ENCODE measurements at places on chromosomes 16 and 17.

DNA sequence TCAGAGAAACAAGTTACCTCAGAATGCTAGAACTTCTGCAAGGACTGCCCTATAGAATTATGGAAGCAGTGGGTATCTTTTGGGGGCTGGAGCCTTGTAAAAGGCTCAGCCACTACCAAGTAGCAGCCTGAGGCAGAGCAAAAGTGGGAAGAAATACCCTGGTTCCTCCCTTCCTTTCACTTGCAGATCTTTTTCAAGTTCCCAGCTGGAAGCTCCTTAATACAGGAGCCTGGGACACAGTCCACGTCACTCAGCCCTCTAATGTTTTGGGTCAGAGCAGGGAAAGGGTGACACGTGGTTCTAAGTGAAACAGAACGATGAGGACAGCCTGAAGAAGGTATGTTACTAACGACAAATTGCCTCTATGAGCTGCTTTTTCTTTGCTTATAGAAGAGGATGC lies 93.1 kb downstream of the CNTNAP4 start:
- DNase-seq, result no peak

GRCh38 chr17:67526700-67527099 lies 149.6 kb downstream of the PITPNC1 start:
- no peak for DNase-seq

- no peak for DNase-seq
These were observed 56.9 kb downstream of the PIGL start for GRCh38 chr17:16273929-16274339.

- DNase-seq, result no peak
These were observed 24.0 kb upstream of the GINS2 start for GRCh38 chr16:85712801-85713200.

DNA sequence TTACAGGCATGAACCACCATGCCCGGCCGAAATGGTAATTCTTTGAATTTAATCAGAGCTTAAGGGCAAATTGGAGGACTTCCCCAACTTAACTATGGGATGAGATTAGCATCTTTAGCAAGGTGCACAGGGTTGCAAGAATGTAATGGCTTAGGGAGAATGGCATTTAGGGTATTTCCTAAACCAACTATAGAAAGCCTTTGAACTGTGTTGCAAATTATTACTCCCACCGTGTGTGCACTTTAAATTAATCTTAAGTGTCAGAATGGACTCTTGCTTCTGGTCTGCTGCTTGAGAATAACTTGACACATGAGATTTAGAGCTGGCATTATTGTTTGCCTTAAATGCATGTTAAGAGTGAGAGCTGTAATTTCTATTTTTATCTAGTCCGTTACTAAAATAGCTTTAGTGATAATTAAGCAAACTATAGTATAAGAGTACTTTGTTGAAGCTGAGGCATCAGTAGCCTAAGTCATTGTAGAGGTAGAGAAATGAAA lies 59.8 kb downstream of the TUBD1 start:
- DNase-seq, result peak; percentile 45

DNA sequence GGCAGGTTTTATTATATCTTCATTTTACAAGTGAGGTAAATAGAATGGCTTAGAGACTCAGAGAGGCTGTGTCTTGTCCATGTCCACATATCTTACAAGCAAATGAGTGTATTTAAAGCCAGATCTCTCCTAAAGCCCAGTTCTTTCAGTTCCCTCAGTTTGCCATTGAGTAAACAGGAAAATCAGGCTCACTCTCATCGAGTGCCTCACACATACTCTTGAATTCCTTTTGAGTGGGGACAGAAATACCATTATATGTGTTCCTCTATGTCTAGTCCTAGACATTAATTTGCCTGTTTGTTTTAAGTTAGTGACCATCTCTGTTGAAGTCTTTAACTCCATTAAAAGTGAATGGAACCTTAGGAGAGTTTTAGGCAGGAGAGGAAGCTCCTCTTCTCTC lies 40.1 kb downstream of the BPTF start:
- DNase-seq, result no peak

DNA sequence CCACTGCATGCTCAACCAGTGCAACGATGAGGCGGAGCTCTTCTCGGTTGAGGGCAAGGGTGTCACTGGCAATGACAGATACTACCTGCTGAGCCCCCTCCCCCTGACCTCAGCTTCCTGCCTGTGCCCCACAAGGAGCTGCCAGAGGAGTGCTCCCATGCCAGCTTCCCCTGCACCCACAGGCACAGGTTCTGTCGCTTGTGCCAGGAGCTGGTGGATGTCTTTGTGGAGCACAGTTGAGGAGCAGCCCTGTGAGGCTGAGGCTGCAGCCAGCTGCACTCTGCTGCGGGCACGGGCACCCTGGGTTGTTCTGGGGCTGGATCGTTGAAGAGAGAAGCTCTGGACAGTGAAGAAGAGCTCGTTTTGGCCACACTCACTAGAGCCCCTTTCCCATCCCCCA lies 165.3 kb upstream of the ZNF267 start:
- DNase-seq, result no peak

GRCh38 chr16:52283584-52284375 lies 263.2 kb downstream of the TOX3 start:
- DNase-seq, result no peak

GRCh38 chr17:66126231-66126630 lies 65.7 kb downstream of the CEP112 start:
- DNase-seq, result no peak

GRCh38 chr16:5776876-5777275 lies 679.3 kb upstream of the EEF2KMT start:
- DNase-seq, result no peak

- no peak for DNase-seq
These were observed 1.4 kb downstream of the WIPI1 start for GRCh38 chr17:68455901-68456338.

DNA sequence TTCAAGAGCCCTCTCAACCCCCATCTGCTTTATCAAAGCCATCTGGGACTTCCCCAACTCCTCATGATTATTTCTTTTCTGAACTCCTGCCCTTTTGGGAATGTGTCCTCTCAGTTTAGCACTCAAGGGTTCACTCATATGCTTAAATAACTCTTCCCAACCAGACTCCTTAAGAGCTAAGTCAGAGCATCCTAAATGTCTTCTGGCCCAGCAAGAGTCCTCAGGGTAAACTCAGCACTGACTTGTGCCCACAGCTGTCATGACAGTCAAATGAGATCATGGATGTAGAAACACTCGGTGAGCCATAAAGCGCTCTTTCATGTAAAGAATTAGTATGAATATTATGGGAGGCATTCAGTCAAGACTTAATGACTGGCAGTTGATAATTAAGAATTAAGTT lies 85.9 kb downstream of the TEX14 start:
- DNase-seq, result no peak

GRCh38 chr17:12342609-12343435 lies 322.1 kb downstream of the MAP2K4 start:
- DNase-seq, result no peak

GRCh38 chr16:81671738-81672597 lies 107.1 kb upstream of the PLCG2 start:
- DNase-seq, result no peak

DNA sequence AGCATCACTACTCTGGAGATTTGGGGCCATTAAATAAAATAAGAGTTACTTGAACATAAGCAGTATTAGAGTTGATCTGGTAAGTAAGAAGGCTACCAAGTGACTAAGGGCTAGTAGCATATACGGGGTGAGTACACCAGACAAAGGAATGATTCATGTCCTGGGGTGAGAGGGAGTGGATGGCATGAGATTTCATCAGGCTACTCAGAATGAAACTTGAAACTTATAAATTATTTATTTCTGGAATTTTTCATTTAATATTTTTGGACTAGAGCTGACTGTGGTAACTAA lies 2.3 kb downstream of the SLFN5 start:
- peak; percentile 58 for DNase-seq

GRCh38 chr16:50207652-50208051 lies 54.5 kb downstream of the TENT4B start:
- DNase-seq, result no peak

GRCh38 chr16:65940711-65941110 lies 425.8 kb upstream of the CDH5 start:
- DNase-seq, result no peak

DNA sequence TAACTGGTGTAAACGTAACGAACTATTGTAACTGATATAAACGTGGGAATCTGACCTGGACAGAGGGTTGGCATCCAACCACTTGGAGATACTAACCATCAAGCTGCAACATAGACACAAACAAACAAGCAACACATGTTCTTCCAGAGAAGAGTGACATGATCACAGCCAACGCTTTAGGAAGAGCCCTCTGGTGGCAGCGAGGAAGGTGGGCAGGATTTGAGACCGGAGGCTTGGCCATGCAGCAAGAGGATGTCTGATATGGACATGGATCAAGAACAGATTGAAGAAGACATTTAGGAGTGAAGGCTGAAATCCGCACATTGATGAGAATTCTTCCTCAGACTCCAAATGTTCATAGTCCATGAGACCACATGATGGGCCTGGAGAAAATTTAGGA lies 40.3 kb upstream of the TNRC6A start:
- no peak for DNase-seq

DNA sequence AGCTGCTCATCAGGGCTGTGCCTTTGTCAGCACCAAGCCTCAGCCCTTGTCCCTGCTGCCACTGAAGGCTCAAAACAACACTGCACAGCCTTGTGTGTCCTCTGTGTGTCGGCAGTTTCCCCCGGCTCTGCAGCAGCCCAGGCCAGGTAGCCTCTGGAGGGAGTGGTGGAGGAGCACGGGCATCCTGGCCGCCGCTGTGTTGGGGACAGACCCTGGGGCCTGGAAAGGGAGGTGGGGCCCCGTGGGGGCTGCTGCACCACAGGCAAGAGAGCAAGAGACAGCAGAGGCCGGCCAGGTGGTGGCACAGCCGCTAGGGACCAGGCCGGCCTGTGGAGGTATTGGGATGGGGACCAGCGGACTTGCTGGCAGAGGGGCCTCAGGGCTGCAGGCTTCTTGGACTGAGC lies 96.9 kb upstream of the ZNF750 start:
- DNase-seq, result no peak

- no peak for DNase-seq
These were observed 1.6 kb upstream of the IRF8 start for GRCh38 chr16:85897382-85897781.
